ENCODE measurements at places on chromosomes 4 and X.
A peak's percentile ranks its signal among the peaks of the same experiment; 100 is the strongest.

DNA sequence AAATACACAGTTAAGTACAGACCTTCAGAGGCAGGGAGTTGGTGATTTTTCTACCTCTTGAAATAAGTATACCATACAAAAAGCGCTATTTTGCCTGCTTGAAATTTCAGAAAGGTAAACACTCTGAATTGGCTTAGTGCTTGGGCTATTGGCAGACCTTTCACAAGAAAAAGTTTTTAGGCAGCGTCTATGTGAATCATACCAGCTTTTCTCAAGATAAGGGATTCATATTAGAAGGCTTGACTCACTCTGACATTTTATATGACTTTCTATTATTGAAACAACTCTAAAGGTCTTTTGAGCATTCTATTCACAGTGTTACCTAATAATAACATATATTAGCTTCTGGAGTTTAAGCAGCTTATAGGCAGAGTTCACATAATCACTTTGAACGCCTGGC lies 286.4 kb upstream of the FAT1 start:
- no peak for DNase-seq

DNA sequence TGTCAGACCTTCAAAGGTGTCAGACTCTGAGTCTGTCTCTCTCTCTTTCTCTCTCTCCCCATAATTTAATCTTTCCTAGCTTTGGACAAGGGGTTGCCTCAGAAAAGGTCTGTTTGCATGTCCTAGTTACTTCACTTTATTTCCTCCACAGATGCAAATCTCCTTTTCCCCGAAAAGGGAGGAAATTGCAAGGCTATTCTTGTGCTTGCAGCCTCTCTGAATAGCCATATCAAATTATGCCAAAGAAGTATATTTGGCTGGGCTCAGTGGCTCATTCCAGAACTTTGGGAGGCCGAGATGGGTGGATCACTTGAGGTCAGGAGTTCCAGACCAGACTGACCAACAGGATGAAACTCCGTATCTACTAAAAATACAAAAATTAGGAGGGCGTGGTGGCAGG lies 145.6 kb upstream of the GATB start:
- no peak for DNase-seq

- DNase-seq: no peak
These were observed 56.0 kb downstream of the SAT1 start for GRCh38 chrX:23838953-23839352.

- no peak for DNase-seq
These were observed 4.3 kb upstream of the MID1IP1 start for GRCh38 chrX:38796946-38797345.

- no peak for DNase-seq
These were observed 170.0 kb downstream of the MID1 start for GRCh38 chrX:10450229-10450958.

GRCh38 chr4:108072300-108072699 lies 82.6 kb downstream of the HADH start:
- DNase-seq: no peak

DNA sequence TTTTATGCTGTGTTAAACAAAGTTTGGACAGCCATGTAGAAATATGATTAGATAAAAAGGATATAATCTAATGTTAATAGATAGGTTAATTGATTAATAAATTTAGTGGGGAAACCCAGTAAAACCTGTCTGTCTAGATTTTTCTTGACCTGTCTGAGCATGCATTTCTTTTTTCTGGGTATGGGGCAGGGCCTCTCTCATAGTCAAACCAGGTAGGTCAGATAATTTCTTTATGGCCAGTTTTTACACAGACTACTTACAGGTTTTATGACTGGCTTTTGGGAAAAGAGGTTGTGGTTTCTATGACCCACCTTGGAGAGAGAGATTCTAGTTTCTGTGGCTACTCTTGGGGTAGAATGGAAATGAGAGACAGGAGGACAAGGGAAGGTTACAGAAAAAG lies 135.6 kb upstream of the EPHA5 start:
- DNase-seq: no peak

- peak; percentile 72 for DNase-seq
These were observed 5.7 kb upstream of the ZBTB33 start for GRCh38 chrX:120244735-120245498.

DNA sequence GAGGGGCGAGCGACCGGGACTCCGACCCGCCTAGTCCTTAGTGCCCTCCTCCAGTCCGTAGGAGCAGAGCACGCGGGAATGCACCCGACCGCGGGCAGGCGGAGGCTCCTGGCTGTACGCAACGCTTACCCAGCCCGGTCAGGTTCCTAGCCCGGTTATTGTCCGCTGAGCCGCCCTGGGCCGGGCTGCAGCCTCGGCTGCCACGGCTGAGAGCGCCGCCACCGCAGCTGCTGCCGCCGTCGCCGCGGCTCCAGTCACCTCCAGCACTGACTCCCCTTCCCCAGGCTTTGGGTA lies at the start of gene AMER1:
TSS of gene AMER1 (minus strand) at position 268 of the 294 bp plus-strand sequence. CDS start 12,422 bp downstream, outside the sequence.
- no peak for DNase-seq

GRCh38 chr4:176261481-176261880 lies 7.5 kb downstream of the ASB5 start:
- no peak for DNase-seq

DNA sequence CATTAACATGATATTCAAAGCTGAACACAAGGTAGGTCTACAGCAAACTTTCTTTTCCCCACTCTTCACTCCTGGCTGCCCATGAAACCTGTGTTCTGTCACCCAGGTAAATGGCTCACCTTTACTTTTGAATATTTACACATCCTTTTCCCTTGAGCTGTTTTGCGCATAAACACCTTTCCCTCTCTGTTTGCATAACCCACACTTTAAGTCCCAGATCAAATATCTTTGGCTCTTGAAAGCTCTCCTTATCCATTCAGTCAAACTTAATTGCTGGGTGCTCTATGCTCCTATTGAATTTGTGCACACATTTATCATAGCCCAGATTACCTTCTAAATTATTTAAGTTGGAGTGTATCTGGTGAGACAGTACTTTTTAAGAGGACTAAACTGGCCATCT lies 51.7 kb upstream of the ATP8A1 start:
- no peak for DNase-seq

DNA sequence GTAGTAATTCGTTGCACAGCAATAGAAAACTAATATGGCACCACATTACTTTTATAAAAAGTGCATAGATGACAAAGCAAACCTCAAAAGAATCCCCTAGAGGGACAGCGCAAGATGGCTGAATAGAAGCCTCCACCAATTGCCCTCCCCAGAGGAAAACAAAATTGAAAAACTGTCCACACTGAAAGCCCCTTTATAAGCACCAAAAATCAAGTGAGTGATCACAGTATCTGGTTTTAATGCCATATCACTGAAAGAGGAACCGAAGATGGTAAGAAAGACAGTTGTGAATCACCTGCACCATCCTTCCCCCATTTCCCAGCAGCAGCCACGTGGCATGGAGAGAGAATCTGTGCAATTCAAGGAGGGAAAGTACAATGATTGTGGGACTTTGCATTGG lies 522.2 kb downstream of the GLUD2 start:
- no peak for DNase-seq

GRCh38 chr4:112284166-112284565 lies 1.5 kb downstream of the TIFA start:
- no peak for DNase-seq

DNA sequence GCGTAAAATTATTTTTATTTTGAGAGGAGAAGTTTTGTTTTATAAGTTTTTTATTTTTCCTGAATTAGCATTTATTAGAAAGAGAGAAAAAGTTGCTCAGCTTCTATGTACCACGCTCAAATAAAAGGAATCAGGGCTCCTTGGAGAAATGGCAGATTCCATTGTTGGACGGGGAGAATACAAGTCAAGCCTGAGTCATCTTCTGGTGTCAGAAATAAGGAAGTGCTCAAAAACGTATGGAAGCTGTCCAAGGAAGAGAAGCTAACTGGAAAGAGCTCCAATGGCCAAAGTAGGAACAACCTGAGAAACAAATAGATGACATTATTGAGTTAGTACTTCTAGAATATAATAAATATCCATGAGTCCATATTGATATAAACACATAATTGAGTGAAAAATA lies 89.3 kb upstream of the NEIL3 start:
- no peak for DNase-seq

- DNase-seq: no peak
These were observed 60.5 kb upstream of the TSPAN7 start for GRCh38 chrX:38500866-38501265.

GRCh38 chr4:139540161-139540560 lies 15.9 kb downstream of the SETD7 start:
- DNase-seq: no peak

DNA sequence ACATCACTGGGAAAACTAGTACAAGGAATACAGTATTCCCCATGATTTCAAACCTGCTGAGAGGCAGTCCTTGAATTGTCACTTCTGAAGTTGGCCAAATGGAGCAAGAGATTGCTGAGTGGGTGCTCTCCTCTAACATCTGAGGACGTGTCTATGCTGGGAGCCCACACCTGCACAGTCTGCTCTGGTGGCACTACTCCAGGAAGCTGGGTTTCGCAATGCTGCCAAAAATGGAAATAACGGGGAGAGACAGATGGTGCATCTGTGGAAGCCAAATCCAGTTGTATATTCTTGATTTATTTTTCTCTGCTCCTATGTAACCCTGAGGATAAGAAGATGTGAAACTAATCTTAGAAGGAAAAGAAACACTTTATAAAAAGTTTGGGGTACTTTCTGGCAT lies 240.1 kb upstream of the CTSO start:
- peak; percentile 79 for DNase-seq

DNA sequence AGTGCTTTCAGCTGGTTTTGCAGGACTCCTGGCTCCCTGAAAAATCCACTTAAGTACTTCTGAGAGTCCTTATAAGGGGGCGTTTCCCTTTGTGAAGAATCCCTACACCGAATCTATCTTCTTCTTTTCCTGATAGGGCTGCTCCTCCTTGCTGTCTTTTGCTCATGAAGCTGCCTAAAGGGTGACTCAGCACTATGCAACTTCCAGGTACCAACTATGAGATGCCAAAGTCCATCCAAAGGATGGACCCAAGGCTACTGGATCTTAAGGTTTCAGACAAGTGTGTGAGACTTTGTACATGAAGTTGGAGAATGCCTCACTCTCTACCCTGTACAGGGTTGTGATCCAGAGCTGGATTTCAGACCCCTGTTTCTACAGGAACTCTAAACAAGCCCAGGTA lies 485.0 kb upstream of the FAT1 start:
- no peak for DNase-seq

GRCh38 chr4:1727117-1728031 lies 6.1 kb downstream of the TACC3 start:
- no peak for DNase-seq

DNA sequence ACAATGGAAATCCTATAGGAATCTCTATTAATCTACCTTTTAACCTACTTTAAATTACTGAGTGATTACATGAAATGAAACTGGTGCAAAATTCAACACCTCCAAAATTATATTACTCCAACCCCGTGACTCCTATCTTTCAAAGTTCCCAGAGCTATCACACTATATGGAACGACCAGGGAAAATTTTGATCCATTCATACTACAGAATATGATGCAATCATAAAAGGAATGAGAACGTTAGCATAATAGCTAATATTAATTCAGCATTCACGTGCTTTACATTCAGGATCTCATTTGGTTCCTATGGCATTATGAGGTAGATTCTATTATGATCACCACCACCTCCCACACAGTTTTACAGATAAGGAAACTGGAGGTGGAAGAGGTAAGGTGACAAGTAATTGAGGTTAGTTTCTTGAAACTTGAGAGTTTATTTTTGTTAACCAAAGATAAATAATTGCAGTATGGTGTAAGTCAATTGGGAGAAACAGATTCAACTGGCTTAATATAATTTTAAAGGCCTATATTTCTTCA lies 29.4 kb upstream of the INTS6L start:
- no peak for DNase-seq

GRCh38 chrX:41180194-41180908 lies 95.1 kb downstream of the USP9X start:
- DNase-seq: peak; percentile 7

GRCh38 chr4:153799694-153800074 lies 10.8 kb upstream of the SFRP2 start:
- DNase-seq: no peak

- no peak for DNase-seq
These were observed 695.2 kb downstream of the GRXCR1 start for GRCh38 chr4:43587758-43588157.

GRCh38 chrX:45056428-45057145 lies 144.1 kb downstream of the DIPK2B start:
- no peak for DNase-seq

DNA sequence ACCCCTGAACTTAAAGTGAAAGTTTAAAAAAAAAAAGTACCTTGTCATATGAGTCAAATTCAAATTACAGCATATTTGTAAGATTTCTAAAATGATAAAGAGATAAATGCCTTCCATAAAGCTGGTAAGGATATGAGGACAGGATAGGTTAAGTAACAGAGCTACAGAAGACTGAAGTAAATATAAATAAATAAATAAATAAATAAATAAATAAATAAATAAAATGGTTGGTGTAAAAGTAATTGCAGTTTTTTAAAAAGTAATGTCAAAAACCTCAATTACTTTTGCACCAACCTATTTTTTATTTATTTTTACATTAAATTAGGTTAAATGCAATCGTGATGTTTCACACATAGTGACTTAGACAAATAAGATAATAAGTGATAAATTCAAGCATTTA lies 62.2 kb downstream of the UGT2A2 start:
- no peak for DNase-seq

GRCh38 chrX:36334572-36334971 lies 415.0 kb downstream of the CFAP47 start:
- no peak for DNase-seq

DNA sequence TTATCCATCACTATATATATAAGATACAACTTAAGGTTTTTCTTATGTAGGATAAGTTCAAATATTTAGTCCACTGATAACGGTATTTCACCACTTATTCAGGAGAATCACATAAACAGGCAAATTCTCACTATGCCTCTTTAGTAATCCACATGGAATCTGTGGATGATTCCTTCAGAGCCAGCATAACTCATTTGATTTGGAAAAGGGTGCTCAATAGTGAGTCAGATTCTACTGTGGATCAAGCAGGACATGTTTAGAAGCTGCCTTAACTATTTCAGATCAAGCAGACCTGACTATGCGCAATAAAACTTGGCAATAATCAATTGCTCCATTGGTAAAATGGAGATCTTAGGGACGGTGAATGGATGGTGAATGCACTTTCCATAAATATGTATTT lies 184.1 kb downstream of the CBR4 start:
- DNase-seq: no peak

- DNase-seq: no peak
These were observed 153.0 kb upstream of the RPS6KA6 start for GRCh38 chrX:84340968-84341367.
